Activated CD8-positive, alpha-beta memory T cell treated with anti-CD3 and anti-CD28 coated beads for 48 hours (primary cell): ENCODE measurements at places on chromosomes 5 and 9.

DNA sequence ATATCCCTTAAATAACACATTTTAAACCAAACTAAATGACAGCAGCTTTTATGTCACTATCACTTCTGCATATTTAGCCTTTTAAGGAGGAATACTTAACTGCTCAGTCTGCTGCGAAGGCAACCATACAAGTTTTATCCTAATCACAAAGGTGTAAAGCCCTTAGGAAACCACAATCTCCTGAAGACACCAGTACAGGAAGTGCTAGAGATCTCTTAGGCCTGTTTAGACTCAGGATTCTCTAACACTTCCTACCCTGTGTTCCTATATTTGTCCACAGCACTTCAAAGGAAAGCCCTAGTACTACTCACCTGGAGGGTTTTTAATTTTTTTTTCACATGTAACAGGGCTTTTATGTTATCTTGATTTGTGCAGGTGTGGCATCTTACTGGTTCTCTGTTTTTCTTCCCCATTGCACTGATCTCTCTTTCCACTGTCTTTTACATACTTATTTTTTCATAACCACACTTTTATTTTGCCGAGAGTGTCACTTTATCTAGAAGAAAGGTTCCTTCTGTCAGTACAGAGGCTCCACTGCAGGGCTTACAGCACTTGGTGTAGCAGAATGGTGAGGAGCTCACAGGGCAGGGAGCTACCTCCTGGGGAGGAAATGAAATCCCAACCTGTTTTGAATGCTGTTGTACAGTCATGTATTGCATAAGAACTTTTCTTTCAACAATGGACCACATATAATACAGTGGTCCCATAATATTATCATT lies 1060.6 kb upstream of the ACO1 start:
- DNase-seq = no peak

- DNase-seq = no peak
Measured at GRCh38 chr5:142871363-142872193, 101.4 kb downstream of the ARHGAP26 start.

DNA sequence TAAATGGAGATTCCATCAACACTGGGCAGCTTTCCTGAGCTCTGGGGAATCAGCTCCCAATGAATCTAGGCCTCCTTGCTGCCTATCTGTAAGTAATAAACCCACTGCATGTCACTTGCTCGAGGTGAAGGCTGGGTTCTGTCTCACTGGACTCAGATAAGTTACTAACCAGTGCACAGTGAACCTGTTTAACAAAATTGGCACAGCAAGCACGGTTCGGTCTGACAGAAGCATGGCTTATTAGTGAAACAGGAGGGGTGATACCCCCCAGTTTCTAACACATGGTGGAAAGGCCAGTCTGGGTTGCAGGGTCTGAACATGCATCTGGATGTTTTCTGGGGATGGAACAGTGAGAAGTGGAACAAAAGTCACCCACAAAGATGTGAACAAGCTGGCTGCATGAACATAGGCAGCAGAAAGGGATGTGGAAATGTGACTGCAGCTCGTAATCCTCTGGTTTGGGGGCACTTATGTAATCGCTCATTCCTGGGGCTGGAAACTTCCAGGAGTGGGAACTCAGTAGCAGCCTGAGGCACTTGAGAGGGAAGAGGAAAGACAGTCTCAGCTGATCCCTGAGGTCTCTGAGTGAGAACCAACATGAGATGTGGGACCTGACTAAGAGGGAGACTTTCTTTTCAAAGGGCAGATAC lies 37.7 kb downstream of the UGT3A2 start:
- DNase-seq = no peak

DNA sequence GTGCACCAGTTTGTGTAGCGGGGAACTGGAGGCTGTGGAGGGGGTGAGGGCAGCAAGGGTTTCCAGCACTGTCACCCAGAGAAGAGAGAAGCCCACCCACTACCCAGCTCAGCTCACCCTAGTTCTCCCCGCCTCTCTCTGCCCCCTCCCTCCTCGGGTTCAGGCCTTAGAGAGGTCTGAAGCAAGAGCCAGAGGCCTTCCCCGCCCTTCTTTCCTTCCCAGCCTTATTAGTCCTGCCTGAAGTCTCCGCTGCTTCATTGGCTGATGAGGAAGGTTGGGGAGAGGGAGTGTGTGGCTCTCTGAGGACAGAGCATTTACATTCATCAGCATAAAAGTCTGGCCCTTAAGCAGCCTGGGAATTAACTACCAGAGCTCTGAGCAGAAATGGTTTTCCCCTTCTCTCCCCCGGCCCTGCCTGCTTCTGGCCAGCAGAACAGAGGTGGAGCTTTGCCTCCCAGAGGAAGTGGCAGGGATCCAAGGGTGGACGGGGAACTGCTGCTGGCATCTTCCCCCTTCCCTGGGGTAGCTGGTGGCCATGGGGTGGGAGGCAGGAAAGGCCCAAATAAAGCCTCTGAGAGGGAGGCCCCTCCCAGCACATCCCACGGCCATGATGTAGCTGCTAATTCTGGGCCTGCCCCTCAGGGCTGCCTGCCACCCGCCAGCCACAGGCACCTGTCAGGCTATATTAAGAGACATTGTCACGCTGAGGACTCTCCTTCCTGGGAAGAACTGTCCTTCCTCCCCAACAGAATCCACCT lies 4.1 kb downstream of the DNAJB5 start:
- DNase-seq = no peak

- no peak for DNase-seq
Measured at GRCh38 chr5:53323943-53324642, 156.3 kb upstream of the FST start.

DNA sequence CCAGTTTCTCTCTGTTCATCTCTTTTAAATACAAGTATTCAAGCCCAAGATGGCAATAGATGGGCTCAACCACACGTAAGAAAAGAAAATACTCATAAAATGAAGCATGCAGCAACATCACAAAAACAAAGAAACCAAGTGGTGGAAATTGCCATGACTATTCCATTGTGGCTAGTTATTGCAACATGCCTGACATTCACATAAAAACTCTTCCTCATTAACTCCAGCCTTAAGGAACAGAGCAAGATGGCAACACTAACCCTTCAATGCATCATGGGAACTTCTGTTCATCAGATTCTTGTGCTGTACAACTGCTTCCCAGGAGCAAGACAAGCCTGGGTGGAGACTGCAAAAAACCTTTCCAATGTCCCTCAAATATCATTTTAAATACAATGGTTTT lies 1.4 kb upstream of the GLIS3 start:
- DNase-seq = no peak

- no peak for DNase-seq
Measured at GRCh38 chr9:120863833-120864232, 13.2 kb downstream of the PHF19 start.

- DNase-seq = no peak
Measured at GRCh38 chr9:114521846-114522245, 16.6 kb upstream of the WHRN start.
